Stimulated activated CD4-positive, alpha-beta T cell treated with anti-CD3 and anti-CD28 coated beads, Interleukin-1b, Interleukin-23, amount 100 ng/mL, for 4 hours (primary cell): ENCODE measurements at places on chromosomes 7 and 10.

GRCh38 chr7:157268540-157268939, 68.3 kb upstream of the DNAJB6 start:
- no peak for DNase-seq

DNA sequence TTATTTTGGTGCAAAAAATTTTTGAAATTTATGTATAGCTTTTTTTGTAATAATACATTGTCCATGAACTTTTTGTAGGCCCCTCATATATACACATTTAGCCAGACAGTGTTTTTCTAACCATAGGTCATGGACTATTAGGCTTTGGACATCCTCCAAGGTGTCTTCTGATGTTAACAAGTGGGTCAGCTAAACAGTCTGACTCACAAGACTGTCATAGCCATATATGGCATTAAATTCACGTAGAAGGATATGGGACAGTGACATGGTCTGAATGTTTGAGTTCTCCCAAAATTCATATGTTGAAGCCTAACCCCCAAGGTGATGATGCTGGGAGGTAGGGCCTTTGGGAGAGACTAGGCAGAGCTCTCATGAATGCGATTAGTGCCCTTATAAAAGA, 14.0 kb upstream of the NUB1 start:
- DNase-seq, result no peak

DNA sequence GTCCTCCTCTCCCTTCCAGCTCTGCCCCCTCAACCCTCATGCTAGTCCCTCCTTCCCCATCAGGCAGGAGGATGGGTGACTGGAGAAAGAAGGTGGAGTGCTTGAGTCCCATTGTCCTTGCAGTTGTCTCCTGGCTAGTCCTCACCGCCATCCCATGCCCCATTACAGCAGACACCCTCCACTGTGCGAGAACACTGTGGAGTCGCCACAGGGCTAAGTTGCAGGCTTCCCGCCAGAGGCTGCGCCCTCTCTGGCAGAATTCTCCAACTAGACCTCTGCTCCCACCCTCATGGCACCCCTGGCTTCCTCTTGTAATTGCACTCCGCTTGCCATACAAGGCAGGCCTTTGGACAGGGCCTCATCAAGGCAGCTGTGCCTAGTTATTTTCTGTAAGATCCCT, 3.1 kb downstream of the GIMAP2 start:
- DNase-seq, result no peak

DNA sequence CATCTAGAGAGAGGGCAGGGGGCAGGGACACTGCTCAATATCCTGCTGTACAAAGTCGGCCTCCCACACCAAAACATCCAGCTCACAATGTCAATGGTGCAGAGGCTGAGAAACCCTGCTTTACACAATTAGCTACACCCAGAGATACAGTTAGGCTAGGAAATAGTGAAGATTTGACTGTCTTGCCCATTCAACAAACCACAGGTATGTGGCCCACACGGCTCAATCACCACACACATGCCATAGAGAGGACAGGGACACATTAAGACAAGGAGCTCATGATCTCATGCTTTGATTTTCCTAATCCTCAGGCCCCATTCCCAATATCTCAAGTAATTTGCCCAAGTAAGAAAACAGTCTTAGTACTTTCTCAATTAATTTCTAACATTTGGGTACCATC, 110.4 kb downstream of the OSBPL3 start:
- DNase-seq, result no peak

DNA sequence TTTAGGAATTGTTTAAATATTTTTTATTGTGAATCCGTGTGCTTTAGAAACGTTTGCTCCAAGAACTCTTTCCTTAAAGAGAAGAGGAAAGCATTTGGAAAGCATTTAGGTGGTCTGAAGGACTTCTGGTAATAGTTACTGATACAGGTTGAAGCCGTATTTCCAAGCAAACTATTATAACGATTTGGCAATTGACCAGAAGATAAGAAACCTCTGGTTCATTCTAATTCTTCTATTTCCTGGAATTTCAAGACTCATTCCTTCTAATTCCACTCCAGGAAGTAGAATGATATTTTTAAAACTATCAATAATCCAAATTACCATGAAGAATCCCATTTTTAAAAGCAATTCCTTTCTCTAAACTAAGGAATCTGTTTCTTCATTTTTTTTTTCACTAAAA, 158.9 kb upstream of the AGR3 start:
- no peak for DNase-seq

GRCh38 chr7:36082910-36083309, 70.1 kb upstream of the EEPD1 start:
- DNase-seq, result no peak

DNA sequence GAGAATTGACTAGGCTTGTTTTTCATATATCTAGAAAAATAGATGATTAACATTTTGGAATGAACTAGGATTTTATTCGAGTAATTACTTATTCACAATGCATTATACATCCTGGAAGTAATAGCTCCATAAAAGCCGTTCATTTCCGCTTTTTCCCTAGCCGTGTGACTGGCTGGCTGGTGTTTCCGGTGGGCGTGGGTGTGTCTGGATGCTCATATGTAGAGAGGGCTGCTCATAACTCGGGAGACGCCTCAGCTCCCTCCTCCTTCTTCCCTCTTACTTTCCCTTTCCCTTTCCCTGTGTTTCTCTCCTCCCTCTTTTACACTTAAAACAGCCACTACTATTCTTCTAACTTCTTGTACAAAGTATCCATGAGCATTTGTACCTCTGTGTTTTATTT, 187.7 kb upstream of the VSTM2A start:
- DNase-seq, result no peak

DNA sequence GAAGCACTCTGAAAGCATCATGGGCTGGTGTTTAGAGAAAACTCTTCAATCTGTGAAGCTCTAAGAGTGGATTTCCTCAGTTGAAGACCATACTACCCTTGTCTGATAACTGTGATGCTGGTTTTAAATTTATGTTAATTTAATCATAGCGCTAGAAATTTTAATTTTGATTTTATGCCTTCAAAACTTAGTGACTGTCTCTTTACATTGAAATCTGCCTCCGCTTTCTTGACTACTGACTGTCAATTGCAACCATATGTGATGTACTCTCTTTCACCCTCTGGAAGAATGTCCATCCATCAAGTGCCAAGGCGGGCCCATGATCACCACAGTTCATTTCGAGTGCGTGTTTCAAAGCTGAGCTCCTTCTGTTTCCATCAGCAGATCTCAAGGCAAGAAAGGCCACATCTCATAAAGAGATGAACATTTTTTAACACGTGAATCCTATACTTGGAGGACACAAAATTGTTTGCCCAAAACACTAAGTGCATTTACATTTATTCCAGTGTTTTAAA, 147.1 kb downstream of the ITGA8 start:
- no peak for DNase-seq

- DNase-seq, result no peak
These were observed 449.9 kb upstream of the ANKRD30A start for GRCh38 chr10:36675458-36675880.

- DNase-seq, result no peak
These were observed 40.4 kb downstream of the GNA12 start for GRCh38 chr7:2803755-2804154.

DNA sequence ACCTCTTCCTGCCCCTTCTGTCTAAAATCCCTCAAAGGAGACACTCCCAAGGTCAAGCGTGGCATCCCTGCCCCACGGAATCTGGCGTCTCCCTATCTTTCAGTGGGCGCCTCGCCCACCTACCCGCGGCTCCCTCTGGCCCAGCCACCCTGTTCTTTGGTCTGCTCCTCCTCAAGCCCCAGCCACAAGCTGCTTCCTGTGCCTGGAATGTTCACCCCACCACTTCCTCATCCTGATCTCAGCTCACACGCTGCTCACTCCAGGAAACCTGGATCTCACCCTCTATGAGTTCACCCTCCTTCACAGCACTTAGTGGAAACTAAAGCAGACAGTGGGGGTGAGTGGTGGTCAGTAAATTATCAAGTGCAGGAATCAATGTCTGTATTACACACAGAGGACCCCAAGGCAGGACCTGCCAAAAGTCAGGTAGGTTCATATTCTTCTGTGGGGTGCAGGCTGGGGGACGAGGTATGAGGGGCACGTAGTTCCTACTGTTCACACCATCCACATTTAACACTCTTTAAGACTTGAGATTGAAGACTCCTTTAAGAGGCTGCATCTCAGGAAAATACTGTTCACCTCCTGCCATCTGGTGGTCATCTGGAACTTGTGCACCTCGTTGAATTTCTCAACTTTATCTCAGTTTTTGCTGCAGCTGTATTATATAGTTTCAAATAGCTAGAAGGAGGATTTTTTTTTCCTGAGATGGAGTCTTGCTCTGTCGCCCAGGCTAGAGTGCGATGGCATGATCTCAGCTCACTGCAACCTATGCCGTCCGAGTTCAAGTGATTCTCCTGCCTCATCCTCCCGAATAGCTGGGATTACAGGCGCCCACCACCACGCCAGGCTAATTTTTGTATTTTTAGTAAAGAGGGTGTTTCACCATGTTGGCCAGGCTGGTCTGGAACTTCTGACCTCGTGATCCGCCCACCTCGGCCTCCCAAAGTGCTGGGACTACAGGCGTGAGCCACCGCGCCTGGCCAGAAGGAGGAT, 166.6 kb downstream of the ARHGAP21 start:
- DNase-seq, result no peak

GRCh38 chr10:88216976-88217375, 353.6 kb downstream of the PTEN start:
- DNase-seq, result no peak

DNA sequence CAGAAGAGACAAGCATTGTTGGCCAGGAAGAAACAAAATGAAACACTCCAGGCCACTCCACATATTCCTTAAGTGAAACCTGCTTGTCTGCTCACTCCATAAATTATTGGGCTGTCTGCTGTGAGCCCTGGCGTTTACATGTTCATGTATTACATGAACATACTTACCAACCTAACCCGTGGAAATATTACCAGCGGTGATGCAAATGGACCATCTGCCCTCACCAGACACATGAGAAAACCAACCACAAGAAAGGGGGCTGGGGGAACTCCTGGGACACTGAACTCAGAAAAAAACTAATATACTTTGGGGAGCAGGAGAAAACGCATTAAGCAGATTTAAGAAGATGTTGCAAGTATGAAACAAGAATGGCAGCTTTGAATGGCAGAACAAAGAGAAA, 731.2 kb upstream of the IGFBP3 start:
- DNase-seq, result no peak

DNA sequence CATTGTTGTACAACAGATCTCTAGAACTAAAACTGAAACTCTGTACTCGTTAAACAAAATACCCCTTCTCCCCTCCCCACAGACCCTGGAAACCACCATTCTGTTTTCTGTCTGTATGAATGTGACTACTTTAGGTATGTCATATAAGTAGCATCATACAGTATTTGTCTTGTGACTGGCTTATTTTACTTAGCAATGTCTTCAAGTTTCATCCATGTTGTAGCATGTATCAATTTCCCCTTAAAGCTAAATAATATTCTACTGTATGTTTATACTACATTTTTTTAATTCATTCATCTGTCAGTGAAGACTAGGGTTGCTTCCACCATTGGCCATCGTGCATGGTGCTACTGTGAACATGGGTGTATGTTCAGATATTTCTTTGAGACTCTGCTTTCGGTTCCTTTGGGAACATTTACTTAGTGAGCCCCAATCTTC, 71.2 kb upstream of the RPA3 start:
- no peak for DNase-seq

DNA sequence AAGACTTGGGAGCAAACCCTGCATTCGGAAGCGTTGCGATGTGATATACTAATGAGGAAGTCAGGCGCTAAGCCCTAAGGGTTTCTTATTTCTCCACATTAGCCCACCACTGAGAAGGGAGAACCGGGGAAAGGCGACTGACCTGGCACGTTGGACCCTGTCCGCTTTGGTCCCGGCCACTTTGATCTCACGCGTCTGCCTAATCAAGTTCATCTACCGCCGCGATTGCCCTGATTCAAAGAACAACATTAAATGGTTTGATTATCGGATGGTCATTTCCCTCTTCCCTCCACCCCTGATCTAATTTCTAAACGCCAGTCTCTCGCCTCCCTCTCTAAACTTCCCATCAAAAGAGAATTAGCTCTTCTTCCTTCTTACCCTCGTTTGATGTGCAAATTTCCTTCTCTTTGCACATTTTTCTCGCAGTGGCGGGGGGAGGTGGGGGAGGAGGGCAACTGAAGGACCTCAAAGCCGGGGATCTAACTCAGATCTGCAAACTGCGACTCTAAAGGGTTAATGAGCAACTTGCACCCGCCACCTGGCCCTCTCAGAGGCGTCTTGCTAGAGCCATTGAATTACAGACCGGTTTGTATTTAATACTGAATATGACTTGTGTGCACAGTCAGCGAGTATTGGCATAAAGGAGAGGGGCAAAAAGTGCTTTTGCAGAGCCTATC, 687 bp upstream of the DKK1 start:
- no peak for DNase-seq

GRCh38 chr10:59433720-59434428, 71.5 kb upstream of the FAM13C start:
- no peak for DNase-seq

DNA sequence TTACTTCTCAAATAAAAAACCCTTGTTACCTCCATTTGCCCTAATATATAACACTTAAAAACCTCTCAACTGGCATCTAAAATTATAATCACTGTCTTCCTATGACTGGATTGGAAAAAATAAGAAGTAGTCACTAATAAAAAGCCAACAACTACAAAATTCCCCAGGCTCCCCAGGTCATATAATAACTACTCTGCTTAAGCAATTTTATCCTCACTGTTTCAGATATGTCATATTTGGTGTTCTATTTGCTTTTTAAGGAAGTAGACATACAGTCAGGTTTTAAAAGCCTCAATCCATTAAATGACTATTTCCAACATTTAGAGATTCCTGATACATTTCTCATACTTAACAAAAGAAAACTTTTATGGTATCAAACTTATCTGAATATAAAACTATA, 2.4 kb downstream of the H2AZ2 start:
- no peak for DNase-seq

GRCh38 chr7:4791738-4792536, 16.5 kb downstream of the AP5Z1 start:
- DNase-seq, result peak; percentile 81

GRCh38 chr7:75572396-75572795, 80.3 kb downstream of the SPDYE5 start:
- DNase-seq, result no peak

DNA sequence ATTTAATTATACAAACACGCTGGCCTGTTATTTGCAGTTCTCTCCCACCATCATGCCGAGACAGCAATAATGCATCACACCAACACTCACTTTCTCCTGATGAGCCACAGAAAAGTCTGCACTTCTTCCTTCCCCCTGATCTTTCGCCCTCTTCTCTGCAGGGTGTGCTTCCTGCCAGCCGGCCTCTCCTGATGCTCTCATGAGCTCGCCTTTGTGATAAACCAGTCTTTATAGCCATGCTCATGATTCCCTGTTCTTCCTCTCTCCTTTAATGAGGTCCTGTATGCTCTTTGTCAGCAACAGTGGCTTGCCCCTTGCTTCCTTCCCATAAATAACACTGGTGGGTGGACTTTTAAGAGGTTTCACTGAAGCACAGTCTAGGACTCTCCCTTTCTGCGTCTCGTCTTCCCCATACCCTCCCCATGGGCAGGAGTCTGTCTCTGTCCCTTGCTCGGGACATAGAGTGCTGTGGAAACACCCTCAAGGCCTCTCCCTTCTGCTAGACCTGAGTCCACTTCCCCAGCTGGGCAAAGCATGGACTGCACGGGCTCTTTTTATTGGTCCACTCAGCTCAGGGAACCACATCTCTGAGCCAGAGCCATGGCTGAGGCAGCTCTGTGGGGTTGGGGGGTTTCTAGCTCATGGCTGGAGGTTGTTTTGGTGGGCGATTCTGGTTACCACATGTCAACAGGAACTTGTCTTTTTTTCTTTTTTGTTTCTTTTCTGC, 133.9 kb downstream of the C10orf105 start:
- no peak for DNase-seq
